ENCODE measurements at places on chromosomes 12 and 14.

DNA sequence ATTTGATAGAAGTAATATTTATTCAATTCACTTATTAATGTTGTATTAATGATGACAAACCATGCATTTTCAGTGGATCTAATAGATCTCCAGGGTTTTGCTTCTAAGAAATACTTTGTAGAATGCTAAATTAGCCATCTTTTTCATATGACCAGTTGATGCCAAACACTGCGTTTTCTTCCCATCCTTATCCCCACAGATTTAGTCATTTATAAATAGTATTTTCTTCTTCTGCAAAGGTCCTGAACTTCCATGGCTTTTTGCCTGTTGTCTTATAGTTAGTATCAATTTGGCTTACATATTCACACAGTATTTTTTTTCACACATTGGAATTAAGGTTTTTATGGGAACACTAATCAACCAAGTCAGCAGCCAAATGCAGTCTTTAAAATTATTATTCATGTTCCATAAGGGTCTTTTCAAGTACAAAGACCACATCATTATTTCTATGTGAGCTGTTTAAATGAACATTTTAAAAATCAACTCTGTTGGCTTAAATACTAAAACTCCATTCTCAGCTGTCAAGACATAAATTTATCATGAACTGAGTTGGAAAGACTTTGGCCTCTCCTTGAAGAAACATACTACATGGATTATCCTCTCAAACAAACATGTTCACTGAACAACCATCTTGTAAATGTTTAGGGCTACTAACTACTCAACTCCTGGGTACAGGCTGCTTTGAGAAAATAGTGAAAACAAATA, 1278.4 kb upstream of the FLRT2 start:
- no peak for DNase-seq

GRCh38 chr12:105982022-105982421, 156.7 kb downstream of the NUAK1 start:
- no peak for DNase-seq

DNA sequence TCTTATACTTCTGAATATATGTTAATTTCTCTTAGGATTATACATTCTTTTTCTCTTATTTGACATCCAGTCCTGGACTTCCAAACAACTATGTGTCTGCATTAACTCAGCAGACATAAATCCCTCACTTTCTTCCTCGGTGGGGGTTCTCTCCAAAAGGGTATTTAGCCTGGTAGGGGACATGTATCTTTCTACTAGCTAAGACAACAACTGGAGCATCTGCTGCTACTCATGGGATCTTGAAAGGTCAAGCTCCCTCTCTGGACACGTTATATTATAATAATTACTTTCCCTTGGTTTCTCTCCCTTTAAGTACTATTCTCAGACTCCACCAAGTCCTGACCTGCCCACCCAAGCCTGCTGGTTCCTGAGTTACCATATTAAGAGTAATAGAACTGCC, 983.7 kb upstream of the FLRT2 start:
- no peak for DNase-seq

- no peak for DNase-seq
Measured at GRCh38 chr14:55398679-55399078, 13.0 kb downstream of the ATG14 start.

- no peak for DNase-seq
Measured at GRCh38 chr14:86596024-86596423, 1066.1 kb downstream of the FLRT2 start.

DNA sequence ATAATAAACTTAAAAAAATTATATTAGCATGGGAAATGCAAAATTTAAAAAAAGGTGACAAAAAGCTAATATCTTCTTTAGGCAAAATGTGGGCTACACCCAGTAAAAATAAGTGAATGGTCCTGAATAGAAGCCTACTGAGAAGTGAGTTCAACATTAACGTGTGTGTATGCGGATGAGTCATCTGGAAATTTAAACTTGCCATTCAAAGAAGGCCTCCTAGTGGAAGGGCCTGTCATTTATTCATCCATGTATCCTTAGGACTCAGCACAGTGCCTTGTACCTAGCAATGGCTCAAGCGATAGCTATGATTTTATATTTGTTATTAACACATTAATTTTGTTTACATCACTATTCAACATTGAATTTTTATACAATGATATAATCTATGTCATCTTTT, 226.2 kb downstream of the NUBPL start:
- DNase-seq, result no peak

DNA sequence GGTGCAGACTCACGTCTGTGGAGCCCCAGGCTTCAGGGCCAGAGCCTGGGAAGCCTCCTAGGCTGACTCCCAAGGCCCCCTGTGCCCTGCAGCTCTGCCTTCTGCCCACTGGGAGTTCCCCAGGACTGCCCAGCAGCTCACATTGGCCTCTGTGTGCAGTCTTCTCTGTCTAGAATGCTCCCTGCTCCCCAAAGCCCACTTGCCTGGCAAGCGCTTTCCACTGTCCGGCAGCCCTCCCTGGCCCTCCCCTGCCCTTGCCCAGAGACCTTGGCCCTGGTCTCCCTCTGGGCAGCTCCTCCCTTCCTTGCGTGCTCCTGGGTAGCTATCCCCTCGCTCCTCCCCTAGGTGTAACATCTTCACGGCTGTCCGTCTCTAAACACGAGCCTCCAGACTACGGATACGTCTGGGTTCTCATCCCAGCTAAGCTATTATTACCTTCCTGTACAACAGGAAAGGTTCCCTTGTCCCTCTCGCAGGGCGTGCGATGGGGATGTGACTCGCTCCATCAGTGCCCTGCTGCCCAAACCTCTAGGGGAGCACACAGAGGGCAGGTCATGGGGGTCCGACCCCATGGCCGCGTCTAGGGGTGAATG, 325.5 kb upstream of the RTL1 start:
- no peak for DNase-seq

GRCh38 chr14:70086685-70087379, 101.9 kb downstream of the SLC8A3 start:
- no peak for DNase-seq

GRCh38 chr12:89029961-89030360, 322.3 kb downstream of the DUSP6 start:
- no peak for DNase-seq

- DNase-seq, result peak; percentile 49
Measured at GRCh38 chr12:48817873-48818830, at the start of gene CACNB3. Gene CACNB3, plus strand, starts transcription at chr12:48818496. Its CDS starts 434 bp downstream, at chr12:48818930.

DNA sequence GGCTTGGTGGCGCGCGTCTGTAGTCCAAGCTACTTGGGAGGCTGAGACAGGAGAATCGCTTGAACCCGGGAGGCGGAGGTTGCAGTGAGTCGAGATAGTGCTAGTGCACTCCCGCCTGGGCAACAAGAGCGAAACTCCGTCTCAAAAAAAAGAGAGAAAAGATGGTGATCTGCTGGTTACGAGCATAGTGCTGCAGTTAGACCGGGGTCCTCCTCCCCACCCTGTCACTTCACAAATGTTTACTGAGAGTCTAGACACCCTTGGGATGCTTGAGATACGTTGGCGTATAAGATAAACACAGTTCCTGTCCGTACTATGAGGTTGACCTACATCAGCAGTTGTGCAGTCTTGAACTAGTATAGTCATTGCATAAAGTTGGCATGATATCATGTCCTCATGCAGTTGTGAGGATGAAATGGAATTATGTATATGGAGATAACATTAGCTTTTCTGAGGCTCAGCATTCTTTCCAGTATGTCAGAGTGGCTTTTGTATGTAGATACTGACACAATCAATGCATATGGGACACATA, 787 bp downstream of the ACAD10 start:
- no peak for DNase-seq

GRCh38 chr12:122082621-122083356, 4.2 kb downstream of the MLXIP start:
- DNase-seq, result no peak

DNA sequence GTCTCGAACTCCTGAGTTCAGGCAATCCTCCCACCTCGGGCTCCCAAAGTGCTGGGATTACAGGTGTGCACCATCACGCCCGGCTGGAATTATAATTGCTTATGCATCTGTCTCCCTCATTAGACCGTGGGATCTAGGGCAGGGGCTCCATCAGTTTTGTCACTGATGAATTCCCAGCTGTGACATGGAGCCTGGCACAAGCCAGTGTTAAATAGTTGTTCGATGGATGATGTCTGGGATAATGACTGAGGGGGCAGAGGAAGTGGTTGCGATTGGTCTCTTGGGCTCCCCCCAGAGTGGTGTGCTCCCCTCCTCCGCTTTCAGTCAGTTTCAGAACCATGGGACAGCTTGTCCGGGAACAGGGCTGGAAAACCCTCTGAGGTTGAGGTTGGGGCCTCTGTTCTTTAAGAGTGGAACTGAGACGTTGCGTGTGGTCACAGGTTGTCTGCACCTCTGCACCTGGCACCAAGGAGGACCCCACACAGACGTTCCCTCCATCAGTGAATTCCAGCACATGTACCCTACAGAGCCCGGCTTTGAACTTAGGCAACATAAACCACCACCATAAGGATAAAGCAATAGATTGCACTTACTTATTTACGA, 30.8 kb upstream of the BATF start:
- no peak for DNase-seq

Data from stimulated activated CD8-positive, alpha-beta memory T cell treated with anti-CD3 and anti-CD28 coated beads, Interleukin-4, amount 100 ng/mL, for 1 hour (primary cell).